Epithelial cell of proximal tubule (primary cell): ENCODE measurements at places on chromosomes 3 and 15.

GRCh38 chr15:69293741-69294615 is 4.7 kb upstream of the PAQR5 start:
- DNase-seq: no peak

- no peak for DNase-seq
Measured at GRCh38 chr15:68599560-68600071, 20.8 kb downstream of the CORO2B start.

DNA sequence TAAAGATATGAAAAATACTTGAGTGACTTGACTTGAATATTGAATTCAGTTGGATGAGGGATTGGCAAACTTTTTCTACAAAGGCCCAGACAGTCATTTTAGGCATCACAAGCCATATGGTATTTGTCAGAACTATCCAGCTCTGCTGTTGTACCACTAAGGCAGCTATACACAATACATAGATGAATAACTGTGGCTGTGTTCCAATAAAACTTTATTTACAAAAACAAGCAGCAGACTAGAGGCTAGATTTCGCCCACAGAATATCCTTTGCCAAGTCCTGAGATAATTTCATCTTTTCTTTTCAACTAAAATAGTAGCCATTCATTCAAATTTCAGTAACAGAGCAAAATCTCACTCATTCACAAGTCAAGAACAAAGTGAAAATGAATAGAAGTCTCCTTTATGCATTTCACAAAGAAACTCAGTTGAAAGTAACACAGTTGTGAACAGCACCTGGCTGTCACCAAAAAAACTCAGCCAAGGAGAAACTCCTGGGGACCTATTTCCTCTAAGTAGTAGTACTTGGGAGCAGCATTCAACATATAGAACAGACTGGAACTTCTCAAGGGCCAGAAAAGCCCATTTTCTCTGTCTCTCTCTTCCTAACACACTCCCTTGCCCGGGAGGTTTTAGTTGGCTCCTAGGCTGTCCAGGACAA is 56.3 kb downstream of the OSBPL10 start:
- no peak for DNase-seq

- no peak for DNase-seq
Measured at GRCh38 chr3:46284981-46285683, 42.9 kb downstream of the CCR3 start.

DNA sequence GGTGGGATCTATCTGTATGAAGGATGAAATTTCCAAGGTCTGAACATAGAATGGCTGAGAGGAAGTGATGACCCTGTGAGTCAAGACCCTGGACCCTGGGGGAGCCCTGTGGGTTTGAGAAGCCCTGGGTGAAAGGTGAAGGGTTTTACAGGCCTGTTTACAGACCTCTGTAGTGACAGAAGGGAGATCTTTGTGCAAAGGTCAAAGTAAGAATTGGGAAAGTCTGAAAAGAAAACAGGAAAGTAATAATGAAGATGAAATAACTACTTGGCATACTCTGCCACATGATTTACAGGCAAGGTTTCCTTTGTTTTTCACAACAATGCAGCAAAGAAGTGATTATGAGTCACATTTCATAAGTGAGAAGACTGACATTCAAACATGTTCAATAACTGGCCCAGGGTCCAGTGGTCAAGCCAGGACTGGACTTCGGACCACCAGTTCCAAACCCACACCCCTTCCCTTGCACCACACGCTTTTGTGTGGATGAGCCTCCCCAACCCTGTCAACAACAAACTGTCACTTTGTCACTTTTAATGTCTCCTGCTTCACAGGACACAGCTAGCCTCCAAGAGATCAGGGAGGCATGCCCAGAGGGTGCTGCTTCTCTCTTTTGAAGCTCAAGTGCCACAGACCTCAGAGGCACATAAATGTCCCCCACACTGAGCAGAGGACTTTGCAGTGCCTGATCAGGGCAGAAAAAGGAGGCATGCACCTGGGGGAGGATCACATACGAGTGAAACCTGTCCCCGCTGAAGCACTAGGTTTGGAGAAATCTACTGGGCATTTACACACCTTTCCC is 21.5 kb downstream of the CD86 start:
- no peak for DNase-seq

DNA sequence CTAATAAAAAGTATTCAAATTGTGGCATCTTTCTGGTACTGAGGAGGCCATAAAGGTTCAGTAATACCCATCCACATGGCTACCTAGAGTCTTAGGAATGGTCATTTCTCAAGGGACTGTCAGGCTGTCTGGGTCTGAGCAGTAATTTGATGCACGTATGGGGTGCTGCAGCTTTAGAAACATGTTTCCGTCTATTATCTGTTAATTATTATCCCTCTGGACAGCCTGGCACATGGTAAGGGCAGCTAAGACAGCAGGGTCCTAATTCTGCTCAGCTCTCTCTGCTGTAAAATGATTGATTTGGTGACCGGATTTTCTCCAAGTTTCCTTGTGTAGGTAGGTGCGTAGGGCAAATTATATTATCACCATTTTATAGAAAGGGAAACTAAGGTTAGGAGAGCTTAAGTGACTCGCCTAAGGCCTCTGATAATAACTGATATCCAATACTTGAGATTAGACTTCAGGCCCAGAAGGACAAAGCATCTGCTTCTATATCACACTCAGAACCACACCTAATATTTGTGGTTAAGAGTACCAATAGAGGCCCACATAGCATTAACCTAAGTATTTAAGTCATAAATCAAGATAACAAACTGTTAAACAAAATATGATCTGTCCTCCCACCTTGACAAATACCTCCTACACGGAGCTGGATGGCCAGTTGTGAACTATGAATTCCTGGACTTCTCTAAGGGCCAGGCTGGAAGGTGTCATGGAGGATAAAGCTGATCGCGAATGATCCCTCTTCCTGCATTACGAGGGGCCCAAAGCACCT is 2.9 kb upstream of the RAP2B start:
- no peak for DNase-seq

- no peak for DNase-seq
Measured at GRCh38 chr3:118641608-118642007, 393.0 kb downstream of the IGSF11 start.

GRCh38 chr3:18033581-18034108 is 291.2 kb upstream of the TBC1D5 start:
- no peak for DNase-seq

DNA sequence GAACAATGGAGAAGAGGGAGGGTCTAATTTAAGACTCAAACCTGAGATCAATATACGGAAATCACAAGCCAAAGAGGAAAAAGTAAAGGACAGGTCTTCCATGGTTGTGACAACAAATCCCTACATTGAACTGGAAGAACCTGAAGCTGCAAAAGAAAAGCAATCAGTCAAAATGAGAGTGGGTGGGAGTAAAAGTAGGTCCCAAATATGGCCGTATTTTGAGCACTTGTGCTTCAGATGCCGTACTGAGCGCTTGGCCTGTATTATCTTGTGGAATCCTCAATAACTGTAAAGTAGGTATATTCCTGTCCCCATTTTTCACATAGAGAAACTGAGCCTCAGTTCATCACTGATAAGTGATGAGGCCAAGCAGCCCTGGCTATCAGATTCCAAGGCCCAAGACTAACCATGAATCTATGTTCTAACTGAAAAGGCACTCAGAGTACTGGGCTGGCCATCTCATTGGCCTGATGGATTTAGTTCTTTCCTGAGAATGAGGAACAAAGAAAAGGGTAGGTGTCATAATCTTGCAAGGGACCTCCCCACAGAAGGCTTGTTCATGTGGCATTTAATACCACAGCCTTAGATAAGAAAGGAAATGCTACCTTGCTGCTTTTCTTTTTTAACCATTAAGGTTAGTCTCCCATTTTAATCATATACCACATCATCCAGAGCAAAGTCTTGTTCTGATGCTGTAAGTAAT is 52.5 kb downstream of the LRRN1 start:
- DNase-seq: no peak

GRCh38 chr15:101121511-101122090 is 130.2 kb downstream of the CHSY1 start:
- no peak for DNase-seq

DNA sequence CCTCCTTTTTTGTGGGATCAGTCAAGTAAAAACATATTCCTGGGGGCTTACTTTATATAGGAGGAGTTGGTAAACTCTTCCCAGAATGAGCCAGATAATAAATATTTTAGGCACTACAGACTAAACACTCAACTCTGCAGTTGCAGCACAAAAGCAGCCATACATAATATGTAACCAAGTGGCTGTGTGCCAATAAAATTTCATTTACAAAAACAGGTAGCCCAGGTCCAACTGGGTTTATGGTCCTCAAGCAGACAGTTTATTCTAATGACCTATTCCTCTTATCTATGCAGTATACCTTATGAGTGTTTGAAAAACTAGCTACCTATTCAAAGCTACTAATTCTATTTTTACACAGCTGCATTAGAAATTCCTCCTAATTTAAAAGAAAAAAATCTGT is 61.8 kb downstream of the FAIM start:
- DNase-seq: no peak

GRCh38 chr15:101306341-101307047 is 11.4 kb upstream of the SNRPA1 start:
- no peak for DNase-seq

GRCh38 chr3:85567071-85567676 is 608.4 kb downstream of the CADM2 start:
- no peak for DNase-seq
